ENCODE measurements at places on chromosomes 6 and 20.
A peak's percentile ranks its signal among the peaks of the same experiment; 100 is the strongest.

DNA sequence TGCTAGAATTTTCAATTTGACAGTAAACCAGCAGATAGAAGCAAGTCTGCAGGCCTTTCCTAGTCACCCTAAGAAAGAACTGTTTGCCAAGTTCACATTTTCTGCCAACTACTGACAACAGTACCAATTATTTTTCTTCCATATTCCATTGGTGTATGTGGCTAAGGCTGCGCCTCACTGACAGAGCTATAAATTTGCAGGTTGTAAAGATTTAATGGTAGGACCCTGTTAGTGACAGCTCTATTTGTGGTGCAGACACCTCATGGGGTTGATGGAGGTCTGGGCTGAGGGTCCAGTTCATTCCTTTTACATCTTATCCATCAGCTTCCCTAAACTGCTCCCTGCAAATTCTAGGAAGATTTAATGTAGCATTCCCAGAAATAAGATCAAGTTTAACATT lies 228.5 kb downstream of the FRK start:
- DNase-seq = no peak

- no peak for DNase-seq
These were observed 562.3 kb upstream of the BTBD3 start for GRCh38 chr20:11355345-11355744.

DNA sequence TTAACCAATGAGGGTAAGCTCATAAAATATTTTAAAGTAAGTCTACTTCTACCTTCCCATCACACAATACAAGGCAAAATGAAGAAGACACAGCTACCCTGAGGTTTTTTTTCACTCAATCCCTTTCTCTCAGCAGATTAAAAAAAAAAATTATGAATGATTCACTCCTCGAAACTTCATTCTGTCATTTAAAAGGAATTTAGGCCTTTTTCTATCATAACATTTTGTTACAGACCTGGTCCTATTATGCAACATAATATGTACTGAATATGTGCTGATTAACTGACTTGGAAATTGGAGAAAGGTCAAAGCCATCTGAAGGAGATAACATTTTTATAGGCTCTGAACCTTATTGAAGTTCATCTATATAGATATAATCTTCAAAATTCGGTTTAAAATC lies 45.5 kb downstream of the PRL start:
- DNase-seq = no peak

DNA sequence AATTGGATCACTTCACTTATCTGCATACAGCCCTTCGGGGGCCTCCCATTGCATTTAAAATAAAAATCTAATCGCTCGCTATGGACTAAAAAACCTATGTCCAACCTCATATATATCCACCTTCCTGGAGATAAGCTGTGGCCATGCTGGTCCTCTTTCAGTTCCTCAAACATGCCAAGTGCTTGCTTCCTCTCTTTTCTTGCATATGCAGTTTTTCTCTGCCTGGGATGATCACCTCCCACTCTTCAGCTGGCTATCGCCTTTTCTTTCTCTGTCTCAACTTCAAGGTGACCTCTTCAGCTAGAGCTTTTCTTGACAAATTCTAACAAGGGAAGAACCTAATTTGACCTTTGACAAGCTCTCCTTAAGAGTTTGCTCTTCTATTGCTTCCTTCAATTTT lies 5.6 kb upstream of the TFB1M start:
- DNase-seq = no peak

- no peak for DNase-seq
These were observed 72.2 kb downstream of the UNC5CL start for GRCh38 chr6:40966860-40967259.

DNA sequence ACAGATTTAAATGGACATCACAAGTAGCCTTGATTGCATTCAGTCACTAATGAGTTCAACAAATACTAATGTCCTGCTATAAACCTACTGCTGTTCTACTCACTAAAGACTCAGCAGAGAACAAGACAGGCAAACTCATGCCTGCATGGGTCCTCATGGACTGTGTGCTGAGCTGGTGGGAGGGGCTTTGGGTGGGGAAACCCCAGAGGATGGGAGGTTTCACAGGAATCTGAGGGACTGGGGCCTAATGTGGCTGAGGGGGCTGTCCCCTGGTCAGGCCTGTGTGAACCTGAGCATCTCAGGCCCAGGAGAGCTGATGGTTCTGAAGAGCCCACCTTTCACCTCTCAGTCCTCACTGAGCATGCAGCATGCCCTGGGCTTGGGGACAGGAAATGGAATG lies 1.4 kb downstream of the CST8 start:
- no peak for DNase-seq

- no peak for DNase-seq
These were observed 6.4 kb downstream of the ZUP1 start for GRCh38 chr6:116662202-116662601.

DNA sequence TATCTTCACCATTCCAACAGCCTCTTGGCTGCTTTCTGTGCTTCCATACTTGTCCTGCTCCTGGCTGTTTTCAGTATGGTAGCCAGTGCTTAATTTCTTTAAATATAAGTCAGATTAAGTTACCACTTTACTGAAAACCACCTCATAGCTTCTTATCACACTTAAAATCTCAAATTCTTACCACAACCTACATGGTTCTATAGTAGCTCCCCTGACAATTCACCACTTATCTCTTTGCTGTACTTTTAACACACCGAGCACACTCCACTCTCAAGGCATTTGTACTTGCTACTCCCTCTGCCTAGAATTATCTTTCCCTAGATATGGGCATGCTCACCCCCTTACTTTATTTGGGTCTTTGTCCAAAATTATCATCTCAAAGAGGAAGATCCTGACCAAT lies 369.0 kb downstream of the TENT5A start:
- DNase-seq = no peak

GRCh38 chr6:87322304-87323212 lies at the start of gene SMIM8:
TSS of gene SMIM8 (plus strand) at chr6:87322588. CDS start at chr6:87337032, 14,444 bp downstream.
- peak; percentile 12 for DNase-seq

- no peak for DNase-seq
These were observed 140.3 kb upstream of the RUNX2 start for GRCh38 chr6:45187836-45188235.

GRCh38 chr20:7660165-7660564 lies 280.1 kb downstream of the HAO1 start:
- no peak for DNase-seq

DNA sequence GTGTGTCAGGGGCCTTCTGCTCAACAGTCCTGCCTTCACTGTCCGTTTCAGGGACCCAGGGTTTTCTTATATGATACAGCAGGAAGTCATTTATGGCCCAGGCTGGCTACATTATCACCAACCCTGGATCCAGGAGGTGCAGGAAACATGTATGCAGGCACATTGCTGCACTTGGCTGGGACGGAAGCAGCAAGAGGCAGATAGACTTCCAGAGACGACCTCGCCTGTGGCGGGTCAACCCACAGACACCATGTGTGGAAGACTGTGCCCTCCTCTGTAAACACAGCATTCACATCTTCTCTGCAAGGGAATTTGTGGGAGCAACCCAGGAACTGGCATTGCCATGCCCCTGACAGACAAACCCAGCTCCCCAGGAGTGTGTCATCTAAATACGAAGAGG lies 43.7 kb downstream of the TBC1D7 start:
- no peak for DNase-seq

DNA sequence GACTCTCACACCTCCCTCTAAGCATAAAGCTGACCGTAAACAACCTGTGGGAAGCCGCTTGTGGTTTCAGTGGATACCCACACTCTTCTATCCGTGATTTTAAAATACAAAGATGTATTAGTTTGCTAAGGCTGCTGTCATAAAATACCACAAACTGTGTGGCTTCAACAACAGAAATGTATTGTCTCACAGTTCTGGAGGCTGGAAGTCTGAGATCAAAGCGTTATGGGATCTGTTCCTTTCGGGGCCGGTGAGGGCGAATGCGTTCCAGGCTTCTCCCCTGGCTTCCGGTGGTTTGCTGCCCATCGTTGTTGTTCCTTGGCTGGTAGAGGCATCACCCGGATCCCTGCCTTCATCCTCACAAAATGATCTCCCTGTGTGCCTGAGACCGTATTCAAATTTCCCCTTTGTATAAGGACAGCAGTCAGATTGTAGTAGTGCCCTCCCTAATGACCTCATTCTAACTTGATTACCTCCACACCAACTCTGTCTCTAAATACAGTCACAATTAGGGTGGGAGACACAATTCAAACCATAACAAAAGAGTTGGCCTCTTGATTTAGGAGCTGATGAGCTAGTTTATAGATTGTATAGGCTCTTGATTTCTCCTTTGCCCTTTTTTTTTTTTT lies 210.6 kb upstream of the SOX4 start:
- no peak for DNase-seq

- no peak for DNase-seq
These were observed 132.1 kb downstream of the ZDHHC14 start for GRCh38 chr6:157513004-157513603.

GRCh38 chr20:53187392-53188068 lies 215.4 kb downstream of the TSHZ2 start:
- no peak for DNase-seq

DNA sequence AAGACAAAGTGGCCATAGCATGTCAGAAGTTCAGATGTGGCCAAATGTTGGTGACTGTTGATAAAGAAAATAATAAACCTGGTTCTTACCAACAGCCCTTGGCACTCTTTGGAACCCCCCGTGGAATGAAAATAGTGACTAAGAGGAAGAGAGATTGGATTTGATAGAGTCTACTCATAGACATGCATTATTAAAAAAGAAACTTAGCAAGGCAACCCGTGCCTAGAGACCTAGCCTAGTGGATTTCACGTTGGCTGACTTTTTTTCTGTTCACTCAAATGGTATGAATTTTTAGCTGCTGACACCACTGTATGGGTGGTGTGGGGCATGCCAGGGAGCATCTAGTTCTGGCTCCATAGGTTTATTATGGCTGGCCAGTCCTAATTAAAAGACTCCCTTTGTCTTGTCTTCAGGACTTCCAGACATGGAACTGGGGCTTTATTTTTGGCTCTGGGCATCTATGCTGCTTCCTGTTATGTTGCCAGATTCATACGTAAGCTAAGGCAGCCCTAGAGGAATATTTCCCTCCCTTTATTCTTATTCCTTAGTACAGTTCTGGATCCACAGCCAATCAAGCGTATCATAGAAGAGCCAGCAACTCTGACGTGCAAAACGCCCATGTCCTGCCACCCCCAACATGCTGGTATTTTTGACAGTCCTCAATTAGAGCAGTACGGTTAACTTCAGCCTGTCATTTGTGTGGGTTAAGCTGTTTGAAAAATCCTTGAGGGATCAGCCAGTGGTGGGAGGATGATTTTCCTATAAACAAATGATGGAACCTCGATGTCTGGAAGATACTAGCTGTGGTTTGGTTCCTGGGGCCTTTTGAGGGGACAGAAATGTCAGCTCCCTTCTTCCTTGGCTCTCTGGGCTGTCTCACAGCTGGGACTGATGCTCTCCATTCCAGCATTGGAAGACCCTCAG lies 127.5 kb downstream of the ISM1 start:
- no peak for DNase-seq

GRCh38 chr6:15430931-15431405 lies 185.1 kb downstream of the JARID2 start:
- no peak for DNase-seq

GRCh38 chr20:22462975-22463914 lies 121.1 kb downstream of the FOXA2 start:
- peak; percentile 94 for DNase-seq

DNA sequence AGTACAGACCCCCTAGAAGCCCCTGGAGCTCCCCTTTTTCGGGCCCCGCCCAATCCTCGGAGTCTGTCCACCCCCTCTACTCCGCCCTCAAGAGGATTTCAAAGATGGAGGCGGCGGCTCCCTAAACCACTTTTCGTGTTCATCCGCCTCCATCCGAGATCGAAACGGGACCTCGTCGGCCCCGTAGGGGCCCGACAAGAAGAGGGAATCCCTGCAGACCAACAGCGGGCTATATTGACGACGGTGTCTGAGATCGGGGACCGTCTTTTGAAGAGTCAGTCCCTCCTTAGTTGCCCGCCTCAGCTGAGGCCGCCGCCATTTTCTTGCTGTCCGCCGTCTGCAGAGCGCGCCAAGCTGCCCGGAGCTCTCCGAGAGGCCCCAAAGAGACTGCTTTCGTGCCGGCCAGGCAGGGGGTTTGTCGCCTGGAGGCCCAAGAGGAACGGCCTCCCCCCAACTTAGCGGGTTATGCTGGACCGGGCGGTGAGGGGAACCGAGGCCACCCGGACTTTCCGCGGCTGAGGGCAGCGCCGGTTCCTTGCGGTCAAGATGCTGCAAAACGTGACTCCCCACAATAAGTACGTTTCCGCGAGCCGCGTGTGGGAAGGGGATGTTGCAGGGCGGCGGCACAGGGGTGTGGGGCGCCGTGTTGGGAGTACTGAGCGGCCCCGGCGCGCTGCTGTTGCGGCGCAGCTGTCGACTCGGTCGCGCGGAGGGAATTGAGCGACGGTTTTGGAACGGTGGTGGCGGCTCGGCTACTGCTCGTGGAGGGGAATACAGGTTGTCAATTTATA lies 4.2 kb downstream of the BRD2 start:
- no peak for DNase-seq

GRCh38 chr20:42482808-42483207 lies 706.9 kb downstream of the PTPRT start:
- DNase-seq = no peak

DNA sequence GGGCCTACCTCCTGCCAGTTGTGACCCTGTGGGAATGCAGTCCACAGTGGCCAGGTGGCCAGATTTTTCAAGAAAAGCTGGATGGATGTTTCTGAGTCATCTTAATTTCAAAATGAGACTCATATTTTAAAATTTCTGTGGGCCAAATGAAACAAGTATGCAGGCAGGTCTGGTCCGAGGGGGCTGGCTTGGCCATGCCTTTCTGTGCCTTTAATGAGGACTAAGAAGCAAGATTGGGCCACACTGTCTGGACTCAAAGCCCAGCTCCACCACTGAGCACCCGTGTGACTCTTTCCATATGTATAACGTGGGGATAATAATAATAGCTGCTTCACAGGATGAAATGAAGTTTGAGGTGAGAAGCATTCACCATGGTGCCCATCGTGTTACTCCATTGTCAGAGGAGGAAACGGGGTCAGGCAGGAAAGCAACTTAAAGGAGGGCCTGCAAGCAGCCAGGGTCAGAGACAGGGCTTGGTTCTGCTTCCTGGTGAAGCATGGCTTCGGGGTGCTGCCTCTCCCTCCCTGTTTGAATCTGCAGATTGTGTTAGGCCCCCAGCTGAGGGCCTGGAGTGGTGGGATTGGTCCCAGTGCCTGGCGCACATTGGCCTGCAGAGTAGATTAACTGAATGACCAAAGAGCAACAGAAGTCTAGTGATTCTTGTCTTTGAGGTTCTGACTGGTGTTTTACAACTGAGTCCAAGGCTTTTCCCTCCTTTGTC lies 3.8 kb downstream of the SOX12 start:
- DNase-seq = no peak

- DNase-seq = no peak
These were observed 635 bp upstream of the ELOVL2 start for GRCh38 chr6:11044712-11045167.

DNA sequence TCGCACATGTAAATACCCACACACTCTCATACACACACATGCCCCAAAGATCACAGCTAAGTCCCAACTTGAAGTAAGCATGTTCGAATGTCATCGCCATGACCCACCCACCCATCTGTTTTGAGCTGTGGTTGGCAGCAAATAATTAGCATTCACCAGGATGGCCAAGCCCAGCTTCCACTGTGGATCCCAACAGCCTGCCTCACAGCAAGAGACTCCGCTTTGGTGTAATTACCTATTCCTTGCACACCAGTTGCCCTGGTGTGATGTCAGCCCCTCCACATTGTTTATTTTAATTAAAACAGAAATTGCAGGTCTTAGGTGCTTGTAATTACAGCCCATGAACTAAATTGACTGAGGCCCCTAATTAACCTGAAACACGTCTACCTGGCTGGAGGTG lies 81.1 kb downstream of the MAFB start:
- no peak for DNase-seq

All from NCI-H2081 treated with DMSO at 0.1 percent for 48 hours (cell line).